ENCODE measurements at places on chromosomes 3 and 15. TPM values are rescaled to one million over a fixed set of nuclear protein-coding genes. Genes with fewer than 3 reads are reported as not detected.

EPHA6 gene
- total RNA-seq: 0.19 TPM

SERPINI2 gene
- total RNA-seq: 0.41 TPM

- no peak for DNase-seq
These were observed 185.4 kb downstream of the NTRK3 start for GRCh38 chr15:88071141-88071540.

- DNase-seq: no peak
These were observed 67.9 kb downstream of the IQCH start for GRCh38 chr15:67322481-67322880.

- DNase-seq: no peak
These were observed 112.5 kb downstream of the ADAMTS9 start for GRCh38 chr3:64575211-64575844.

DNA sequence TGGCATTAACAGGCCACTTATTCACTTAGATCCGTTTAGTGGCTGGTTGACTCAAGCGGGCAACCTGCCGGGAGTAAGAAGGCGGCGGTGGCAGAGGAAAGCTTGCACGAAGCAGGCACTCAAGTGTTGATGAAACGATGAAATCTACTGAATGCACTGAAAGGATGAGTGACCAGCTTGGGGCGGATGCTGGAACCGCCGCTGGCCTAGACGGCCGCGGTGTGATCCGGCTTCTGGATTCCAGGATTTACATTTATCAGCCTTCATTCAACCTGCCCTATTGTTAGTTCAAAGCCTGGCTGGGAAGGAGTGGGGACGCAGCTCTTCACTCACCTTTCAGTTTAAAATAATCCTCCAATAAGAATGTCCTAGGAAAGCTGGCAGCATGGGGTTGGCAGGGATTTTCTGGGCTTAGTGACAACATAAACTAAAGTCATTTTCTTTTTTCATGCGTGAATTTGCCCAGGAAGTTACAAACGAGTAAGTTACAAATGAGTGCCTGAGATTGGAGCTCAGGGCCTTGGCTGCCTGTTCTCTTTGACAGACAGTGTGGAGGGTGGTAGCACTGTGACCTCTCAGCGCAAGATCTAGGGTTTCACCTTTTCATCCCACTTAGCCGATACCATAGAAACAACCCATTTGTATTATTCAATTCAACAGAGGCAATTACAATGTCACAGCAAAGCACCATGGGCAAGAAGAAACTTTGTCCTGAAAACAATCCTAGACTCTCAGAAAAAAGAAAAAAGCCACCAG, 1.1 kb upstream of the PLCH1 start:
- DNase-seq: no peak

DNA sequence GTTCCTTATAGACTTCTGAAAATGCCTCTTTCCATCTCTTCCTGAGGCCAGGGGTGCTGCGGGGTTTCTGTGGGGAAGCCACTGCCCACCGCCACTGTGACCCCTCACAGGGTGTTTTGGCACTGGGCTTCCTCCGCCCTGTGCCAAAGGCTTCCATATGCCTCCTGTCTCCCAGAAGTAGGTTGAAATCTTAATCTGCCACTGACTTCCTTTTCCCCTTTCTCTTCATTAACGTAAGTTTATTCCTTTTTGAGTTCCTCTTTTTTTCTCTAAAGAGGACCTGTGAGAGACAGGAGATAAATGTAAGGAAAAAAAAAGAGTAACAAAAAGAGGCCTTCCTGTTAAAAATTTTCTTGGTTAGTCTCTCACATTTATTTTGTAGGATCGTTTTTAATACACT, 220.5 kb downstream of the CTNNB1 start:
- DNase-seq: no peak

DNA sequence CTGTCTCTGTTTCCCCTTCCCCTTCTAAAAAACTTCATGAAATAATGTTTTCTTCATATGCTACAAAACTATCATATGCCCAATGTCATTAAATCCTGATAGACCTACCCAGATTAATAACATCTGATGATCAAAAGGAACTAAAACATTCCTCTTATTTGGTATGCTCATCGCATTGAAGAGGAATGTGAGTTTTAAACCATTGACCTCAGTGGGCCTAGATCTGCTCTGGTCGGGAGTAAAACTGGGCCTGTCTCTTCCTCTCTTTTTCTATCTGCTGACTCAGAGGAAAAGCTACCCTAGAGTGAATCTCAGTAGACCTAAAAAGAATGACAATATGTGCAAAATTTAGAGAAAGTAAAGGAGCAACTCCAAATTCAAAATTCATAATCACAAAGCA, 275.8 kb downstream of the SATB1 start:
- DNase-seq: no peak

GRCh38 chr3:36734742-36735141, 29.6 kb downstream of the DCLK3 start:
- DNase-seq: no peak

- no peak for DNase-seq
These were observed 30.6 kb upstream of the SLC6A1 start for GRCh38 chr3:10961921-10962320.

GRCh38 chr3:115825046-115825445, 201.7 kb downstream of the GAP43 start:
- no peak for DNase-seq

DNA sequence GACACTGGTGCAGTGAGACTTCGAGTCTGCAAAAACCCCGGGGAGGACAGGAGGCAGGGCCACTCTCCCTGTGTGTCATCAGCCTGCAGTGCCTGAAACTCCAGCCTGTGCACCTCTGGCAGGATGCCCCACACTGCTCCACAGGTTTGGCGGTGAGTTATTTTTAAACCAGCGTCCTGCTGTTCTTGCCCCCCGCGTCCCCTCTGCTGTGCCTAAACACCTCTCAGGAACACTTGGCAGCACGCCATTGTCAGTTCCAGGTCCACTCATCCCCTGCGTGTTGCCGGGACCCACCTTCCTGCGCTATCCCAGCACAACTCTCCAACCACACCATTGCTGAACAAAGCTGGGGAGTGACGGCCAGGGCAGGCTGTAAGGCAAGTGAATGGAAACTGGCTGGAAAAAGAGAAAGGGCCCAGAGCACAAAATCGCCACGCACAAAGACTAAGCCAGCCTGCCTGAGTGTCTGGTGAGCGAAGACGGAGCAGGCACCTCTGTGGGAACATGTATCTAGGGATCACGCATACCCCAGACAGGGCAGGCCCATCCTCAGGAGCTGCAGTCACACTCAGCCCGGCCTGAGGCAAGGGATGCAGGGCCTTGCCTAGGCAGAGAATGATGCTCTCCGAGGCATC, 3.1 kb upstream of the PLA2G4F start:
- DNase-seq: peak; percentile 80

GRCh38 chr3:19467761-19468160, 319.5 kb downstream of the KCNH8 start:
- DNase-seq: no peak

CLCN2 gene
- total RNA-seq: 1.7 TPM

PLCH1 gene
- 0.85 TPM for total RNA-seq

DNA sequence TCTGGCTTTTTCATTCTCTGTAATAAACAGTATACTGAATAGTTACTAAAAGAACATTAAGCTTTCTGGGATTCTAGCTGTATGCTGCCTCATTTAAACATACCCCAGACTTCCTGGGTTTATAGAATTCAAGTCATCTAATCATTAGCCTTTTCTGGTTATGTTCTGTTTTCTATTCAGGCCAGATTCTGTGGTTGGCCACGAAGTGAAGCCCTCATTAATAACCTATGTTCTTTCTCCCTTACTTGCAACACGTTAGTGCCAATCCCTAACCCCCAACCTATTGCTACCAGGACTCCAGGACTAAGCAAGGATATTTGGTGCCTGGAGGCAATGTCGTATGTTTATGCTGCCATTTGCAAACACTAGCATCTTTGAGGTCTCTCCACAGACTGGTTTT, 28.6 kb upstream of the MTMR10 start:
- no peak for DNase-seq

CD80 gene
- total RNA-seq: not detected

GRCh38 chr3:119352034-119352609, 57.9 kb downstream of the ARHGAP31 start:
- DNase-seq: no peak

RTP3 gene
- total RNA-seq: not detected

DNA sequence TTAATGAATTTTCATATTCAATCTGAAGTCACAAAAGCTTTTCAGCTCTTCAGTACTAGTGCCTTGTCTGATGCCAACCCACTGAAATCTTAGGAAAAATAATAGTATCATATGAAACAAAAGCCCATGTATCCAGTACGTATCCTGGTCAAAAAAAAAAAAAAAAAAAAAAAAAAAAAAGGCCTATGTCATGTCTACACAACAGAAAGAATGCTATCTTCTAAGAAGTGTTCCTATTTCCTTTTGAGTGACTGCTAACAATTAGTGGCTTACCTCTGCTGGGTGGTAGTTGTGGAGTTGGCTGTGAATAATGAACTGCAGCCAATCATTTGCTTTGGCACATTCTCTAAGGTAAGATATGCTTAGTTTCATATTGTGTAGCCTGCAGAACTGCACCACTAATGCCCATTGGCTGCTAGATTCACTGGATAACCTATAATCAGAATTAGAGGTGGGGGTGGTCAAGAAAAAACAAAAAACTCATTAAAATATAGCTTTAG, 59.6 kb downstream of the EIF3J start:
- DNase-seq: no peak

CLDN18 gene
- not detected for total RNA-seq

CFAP92 gene
- total RNA-seq: 0.25 TPM

All from left ventricle myocardium inferior (tissue), 1 donor.